ENCODE measurements at places on chromosomes 1 and 21.

GRCh38 chr21:21345872-21346271, 347.7 kb downstream of the NCAM2 start:
- DNase-seq, result no peak

DNA sequence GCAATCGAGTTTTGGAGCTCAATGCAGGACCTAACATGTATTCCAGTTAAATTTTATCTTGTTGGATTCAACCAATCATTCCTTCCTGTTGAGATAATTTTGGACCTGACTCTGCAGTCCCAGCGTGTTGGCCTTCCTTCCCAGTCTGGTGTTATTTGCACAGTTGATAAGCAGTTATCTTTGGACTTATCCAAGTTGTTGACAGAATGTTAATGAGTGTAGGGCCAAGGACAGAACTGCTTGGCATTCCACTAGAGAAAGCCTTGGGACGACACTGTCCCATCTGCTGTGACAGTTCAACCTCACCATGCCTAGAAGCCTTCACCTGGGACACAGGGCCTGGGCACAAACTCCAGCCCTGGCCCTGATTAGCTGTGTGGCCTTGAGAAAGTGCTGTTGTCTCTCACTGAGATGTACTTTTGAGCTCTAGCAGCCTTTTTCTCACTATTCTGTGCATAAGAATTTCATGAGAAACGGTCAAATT, 104.1 kb upstream of the SLC25A33 start:
- no peak for DNase-seq

DNA sequence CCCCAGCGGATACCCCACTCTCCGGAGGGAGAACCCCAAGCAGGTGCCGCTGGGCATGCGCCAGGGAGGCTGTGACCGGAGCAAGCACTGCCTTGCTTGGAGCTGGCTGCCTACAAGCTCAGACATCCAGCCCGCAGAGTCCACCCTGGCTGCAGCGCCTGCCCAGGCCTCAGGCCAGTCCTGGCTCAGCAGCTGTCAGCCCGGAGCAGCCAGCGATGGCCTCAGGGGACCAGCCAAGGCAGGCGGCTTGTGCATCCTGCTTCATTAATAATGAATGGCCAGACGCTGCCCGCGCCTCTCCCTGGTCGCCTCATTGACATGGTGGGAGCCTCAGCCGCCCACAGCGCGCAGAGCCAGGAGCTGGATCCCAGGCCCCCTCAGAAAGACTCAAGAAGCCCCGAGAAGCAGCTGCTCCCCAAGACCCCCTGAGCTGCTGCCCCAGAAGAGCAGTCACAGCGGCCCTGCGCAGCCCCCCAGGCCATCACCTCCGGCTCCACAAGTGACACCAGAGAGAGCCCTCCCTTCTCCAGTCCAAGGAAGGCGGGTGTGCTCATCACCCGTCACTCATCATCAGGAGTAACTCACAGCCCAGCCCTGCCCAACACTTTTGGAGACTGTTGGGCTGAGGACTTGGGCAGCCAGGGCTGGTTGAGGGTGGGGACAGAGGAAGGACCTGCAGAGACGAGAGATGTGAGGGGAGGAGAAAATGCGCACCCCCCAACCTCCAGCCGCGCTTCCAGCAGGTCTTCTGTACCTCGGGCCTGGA, 19.6 kb downstream of the KCNAB2 start:
- DNase-seq, result no peak

- no peak for DNase-seq
Observed at GRCh38 chr1:108699375-108700332, 7.5 kb downstream of the PRPF38B start.

DNA sequence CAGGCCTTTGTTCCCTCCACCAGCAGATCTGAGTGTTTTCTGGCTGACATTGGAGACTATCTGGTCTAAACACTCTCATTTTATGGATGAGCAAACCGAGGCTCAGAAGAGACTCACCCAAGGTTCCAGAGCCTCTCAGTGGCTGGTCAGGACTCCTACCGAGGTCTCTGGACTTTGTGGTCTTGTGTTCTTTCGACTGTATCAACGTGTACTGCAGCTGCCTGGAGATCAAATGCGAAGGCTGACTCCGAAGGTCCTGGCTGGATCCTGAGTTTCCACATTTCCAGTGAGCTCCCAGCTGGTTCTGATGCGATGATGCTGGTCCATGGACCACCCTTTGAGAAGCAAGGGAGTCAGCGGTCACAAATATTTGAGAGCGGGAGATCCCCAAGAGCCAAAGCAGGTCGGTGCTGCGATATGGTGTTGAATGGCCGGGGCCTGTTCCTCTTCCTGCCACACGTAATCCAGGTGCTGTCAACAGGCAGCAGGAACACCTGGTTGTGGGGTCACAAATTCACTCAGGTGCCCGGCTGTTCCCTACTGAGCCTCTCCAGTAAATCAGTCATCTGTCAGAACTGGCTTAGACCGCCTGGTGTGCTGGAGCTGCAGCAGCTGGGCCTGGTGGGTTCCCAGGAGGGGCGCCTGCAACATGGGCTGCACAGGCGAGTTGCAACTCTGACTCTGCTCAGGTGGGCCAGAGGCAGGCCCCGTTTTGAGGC, 94.8 kb upstream of the USP24 start:
- no peak for DNase-seq

GRCh38 chr1:59973719-59974118, 47.1 kb upstream of the CYP2J2 start:
- no peak for DNase-seq

DNA sequence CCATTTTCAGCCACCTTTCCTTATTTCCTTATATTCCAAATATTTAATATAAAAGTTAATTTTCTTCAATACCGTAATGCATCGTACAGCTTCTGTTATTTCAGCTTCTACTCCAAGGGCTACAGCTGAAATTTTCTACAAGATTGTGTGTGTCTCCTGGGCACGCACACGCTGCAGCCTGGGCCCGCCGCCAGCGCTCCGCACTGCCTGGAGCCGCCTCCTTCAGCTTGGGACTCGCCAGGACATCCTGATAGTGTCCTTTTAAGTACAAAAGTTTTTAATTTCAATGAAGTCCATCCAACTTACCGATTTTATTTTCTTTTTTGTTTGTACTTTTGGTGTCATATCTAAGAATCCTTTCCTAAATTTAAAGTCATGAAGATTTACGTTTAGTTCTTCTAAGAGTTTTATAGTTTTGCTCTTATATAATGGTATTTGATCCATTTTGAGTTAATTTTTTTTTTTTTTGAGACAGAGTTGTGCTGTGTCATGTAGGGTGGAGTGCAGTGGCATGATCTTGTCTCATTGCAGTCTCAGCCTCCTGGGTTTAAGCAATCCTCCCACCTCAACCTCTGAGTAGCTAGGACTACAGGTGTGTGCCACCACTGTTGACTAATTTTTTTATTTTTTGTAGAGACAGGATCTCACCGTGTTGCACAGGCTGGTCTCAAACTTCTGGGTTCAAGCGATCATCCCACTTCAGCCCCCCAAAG, 82.8 kb downstream of the AXDND1 start:
- no peak for DNase-seq

GRCh38 chr21:35628316-35628715, 432.0 kb downstream of the SETD4 start:
- DNase-seq, result no peak

DNA sequence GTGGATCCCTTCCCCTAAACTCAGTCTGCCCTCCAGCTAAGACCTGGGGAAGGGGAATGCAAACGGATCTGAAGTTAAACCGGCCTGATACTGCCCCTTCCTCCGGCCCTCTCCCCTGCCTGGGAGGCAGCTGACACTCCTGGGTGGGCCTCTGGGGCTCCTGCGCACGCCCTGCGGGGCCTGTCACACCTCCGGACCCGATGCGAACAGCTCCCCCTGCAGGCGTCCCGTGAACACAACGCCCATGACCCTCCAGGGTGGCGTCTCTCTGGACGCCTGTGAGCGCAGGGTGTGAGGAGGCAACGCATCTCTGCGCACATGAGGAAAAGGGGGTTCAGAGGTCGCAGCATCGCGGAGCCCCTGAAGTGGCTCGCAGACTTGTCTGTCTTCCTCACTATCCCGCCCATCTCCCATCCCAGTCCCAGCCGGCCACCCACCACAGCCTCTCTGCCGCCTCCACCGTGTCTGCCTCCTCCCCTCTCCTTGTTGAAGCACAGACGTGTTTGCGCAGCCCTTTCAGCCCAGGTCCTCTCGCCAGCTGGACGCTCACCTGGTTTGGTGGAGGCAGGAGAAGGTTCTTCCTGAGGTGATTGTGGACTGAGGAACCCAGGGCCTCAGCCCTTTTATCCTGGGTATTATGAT, 421 bp upstream of the LCE3A start:
- DNase-seq, result no peak

DNA sequence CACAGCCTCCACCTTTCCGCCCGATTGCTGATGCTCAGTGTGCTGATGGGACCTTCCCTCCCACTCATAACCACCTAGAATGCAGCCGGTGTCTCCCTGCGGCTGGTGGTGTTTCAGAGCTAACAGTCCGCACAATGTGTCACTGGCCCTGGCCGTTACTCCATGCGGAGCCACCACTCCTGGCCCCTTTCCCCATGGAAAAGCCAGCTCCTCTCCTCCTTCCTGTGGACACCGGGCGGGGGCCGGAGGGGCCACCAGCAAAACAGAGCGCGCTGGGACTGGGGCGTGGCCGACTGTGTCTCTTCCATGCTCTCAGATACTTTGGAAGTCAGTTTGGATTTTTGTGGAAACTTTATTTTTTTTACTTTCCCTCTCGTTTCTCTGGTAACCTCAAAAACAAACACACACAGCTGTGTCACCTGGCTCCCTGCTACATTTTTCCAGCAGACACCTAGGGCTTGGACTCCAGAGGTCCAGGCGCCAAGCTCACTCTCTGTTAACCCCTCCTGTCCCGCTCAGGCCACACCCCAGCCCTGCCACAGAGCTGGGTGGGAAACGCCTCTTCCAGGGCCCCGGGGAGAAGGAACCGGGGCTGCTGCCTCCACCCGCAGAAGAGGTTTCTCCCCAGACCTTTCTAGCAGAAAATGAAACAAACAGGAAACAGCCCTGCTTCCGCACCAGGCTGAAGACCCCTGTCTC, 32.5 kb upstream of the COL6A2 start:
- DNase-seq, result no peak

DNA sequence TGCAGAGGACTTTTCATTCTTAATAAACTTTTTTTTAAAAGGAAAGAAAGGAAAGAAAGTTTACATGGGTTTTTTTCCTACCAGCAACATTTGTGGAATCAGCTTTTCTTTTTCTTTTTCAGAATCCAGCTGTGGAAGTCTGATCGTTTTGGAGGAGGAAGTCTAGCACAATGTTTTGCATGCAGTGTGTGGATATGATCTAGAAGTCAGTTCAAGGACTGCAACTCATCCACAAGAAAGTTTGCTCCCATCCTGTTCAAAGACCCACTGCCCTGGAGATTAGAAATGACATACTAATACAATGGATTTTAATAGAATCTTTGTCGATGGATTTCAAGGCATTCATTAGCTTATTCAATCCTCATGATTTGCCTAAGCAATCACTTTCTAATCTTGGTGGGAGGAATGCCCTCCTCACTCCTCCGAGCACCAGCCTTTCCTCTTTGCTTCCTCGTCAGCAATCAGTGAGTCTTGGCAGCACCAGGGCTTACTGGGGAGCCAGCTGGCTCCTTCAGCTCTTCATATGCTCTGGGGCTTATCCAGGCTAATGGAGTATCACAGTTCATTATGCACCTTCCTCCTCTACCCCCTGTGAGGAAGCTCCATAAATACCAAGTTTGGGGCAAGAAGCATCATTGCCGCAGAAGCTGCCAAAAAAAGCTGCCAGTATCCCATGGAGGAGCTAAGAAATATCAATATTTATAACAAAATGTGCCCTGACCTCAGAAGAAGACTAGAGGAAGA, 392.3 kb upstream of the PKN2 start:
- no peak for DNase-seq

- no peak for DNase-seq
Observed at GRCh38 chr1:15592285-15592684, 7.4 kb upstream of the AGMAT start.

- no peak for DNase-seq
Observed at GRCh38 chr1:209736490-209737117, 19.2 kb upstream of the TRAF3IP3 start.

DNA sequence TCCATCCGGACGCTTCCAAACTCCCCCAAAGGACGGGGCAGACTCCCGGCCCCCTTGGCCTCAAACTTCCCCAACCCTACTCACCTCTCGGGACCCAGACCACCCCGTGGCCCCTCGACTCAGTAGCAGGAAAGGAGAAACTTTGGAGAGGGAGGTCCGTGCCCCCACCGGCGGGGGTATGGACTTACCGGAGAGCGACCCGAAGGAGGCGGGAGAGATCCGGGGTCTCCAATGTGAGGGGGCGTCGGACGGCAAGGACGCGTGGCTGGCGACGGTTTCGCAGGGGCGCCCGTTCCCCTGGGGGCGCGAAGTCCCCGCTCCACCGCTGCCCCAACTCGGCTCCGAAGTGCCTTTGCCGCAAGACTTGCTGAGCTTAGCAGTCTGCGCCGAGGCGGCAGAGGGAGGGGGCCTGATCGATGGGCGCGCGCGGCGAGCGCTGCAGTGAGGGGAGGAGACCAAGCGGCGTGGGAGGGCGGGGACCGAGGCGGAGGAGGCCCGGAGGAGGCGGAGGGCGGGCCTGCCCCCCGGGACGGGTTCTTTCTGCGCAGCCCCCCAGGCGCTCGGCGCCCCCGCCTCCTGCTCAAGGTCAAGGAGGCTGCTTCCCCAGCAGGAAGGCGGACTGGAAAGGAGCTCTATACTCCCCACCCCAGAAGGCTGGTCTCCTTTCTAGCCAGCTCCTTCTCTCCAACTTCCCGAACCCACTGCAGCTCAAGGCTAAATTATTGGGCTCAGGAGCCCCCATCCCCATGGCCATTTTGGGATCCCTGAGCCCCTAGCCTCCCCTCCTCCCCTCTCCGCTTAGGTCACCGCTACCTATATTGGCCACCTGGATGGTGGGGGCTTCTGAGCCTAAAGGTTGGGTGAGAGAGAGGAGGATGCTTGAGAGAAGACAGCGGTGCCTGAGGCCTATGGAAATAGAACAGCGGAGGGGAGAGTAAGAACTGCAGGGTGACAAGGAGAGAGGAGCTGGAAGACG, at the start of gene SYT2:
TSS of gene SYT2 (minus strand) at position 385 of the 976 bp plus-strand sequence. CDS start 104,682 bp downstream, outside the sequence.
- no peak for DNase-seq

GRCh38 chr1:7529917-7530316, 241.2 kb upstream of the VAMP3 start:
- DNase-seq, result no peak

GRCh38 chr1:63902844-63903589, 129.2 kb downstream of the ROR1 start:
- DNase-seq, result no peak

GRCh38 chr1:207056673-207057072, 3.6 kb downstream of the PFKFB2 start:
- DNase-seq, result no peak

DNA sequence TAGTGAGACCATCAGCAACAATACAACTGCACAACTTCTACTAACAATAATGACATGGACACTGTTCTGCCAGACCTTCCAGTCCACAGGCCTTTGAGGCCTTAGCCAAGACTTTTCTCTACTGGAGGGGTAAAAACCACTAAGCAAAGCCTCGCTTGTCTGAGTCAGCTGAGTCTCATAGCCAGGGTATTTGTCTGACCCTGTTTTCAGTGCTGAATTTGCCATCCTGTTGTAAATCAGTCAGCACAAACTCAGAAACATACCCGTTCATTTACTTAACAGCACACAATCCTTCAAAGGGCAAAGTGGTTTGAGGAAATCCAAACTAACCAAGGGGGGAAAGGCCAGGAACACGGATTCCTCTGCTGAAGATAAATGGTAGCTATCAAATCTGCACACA, 537.8 kb downstream of the SMYD3 start:
- no peak for DNase-seq

GRCh38 chr1:99648107-99648506, 2.2 kb downstream of the PALMD start:
- DNase-seq, result no peak

GRCh38 chr1:210907251-210907805, 226.6 kb downstream of the KCNH1 start:
- DNase-seq, result no peak

Data from stimulated activated naive B cell treated with anti-CD40 and anti-IgM and Interleukin-4, amounts not matched to agents 10 μg/mL and 1 μg/mL and 100 μg/mL, for 72 hours (primary cell).